Inflammatory macrophage treated with lipopolysaccharide for 1 hour (primary cell): ENCODE measurements at places on chromosomes 12 and 14.

DNA sequence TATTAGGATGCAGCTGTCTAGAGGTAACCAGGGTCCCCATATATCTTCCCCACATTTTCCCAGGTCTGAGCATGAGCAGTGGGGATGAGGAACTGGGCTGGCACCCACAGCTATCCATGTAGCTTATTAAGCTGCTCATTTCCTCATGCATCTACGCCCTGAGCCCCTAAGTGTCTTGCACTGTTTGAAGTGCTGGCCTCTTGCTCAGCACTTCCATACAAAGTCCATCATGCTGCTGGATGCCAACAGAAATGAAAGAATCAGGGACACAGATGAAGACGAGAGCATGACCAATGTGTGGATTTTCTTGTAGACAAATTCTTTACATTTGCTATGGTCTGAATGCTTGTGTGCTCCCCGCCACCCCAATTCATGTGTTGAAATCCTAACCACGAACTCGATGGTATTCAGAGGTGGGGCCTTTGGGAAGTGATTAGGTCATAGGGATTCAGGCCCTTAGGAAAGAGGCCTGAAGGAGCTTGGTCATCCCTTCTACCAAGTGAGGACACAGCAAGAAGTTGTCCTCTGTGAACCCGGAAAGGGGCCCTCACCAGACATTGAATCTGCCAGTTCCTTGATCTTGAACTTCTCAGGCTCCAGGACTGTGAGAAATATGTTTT lies 54.5 kb downstream of the C12orf75 start:
- DNase-seq, result no peak

- no peak for DNase-seq
Observed at GRCh38 chr14:39374851-39375250, 57.4 kb downstream of the FBXO33 start.

- DNase-seq, result peak; percentile 24
Observed at GRCh38 chr14:99518441-99519346, 37.5 kb downstream of the CCNK start.

GRCh38 chr12:10739157-10740118 lies 16.3 kb upstream of the YBX3 start:
- DNase-seq, result no peak

DNA sequence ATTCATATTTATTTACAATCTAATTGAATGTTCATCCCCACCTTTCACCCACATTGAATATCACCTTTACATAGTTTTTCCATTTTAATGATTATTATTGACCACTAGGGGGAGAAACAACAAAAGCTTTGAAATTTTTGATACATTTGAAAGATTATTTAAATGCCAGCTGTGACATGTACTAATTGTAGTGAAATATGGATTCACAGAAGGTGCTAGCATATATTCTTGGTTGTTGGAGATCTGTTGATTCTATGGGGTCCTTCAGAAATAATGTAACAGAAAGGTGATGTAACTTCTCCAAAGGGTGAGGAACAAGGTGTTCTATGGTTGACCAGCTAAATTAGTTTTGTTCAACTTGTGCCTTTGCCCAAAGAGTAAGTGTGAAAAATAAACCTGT lies 22.4 kb upstream of the GPR33 start:
- peak; percentile 33 for DNase-seq

DNA sequence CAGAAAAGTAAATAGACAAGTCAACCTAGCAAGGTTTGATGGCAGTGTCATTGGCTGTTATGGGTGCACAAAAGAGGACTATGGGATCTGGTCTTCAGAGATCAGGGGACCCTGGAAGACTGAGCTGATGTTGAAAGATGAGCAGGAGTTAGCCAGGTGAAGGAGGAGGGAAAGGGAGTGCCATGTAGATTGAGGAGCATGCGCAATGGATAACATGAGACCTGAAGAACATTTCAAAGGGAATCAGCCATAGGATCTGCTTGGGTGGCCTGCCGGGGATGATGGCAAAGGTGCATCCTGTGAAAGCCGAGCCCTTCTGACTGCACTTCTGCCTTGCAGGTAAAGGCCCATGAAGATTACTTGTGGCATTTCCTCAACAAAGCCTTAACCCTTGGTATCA lies 90.8 kb downstream of the TBC1D30 start:
- no peak for DNase-seq

GRCh38 chr12:47082283-47082682 lies 2.5 kb upstream of the AMIGO2 start:
- no peak for DNase-seq

DNA sequence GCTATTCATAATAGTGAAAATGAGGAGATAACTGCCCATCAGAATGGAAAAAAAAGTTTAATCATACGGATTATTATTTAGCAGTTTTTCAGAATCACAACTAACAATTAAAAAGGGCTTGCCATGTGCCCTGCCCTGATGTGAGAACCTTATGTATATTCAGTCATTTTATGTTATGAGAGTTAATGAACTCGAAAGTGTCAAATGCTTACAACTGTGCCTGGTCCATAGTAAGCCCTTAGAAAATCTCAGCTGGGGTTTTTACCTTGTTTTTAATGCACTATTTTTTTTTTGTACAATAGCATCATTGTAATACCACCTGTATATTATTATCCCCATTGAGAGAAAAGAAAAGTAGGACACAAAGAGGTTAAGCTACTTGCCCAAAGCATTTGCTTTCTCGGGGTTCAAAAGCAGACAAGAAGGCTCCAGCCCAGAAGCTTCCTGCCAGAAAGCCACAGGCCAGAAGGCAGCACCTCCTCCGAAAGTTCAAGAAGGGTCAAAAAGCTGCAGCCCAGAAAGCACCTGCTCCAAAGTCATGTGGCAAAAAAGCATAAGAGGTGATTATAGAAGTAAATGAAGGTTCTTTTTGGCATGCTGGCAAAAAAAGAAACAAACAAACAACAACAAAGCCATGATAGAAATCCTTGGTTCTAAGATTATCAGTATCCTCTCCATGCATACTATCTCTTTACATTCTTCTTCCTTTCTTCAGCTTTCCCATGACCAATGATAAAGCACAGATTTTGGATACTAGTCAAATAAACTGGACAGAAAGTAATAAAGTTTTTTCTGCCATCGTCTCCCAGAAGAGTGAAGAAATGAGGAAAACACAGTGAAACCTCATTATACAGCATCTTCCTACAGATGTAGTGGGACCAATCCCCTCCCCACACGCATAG lies 59.1 kb upstream of the NAP1L1 start:
- no peak for DNase-seq

DNA sequence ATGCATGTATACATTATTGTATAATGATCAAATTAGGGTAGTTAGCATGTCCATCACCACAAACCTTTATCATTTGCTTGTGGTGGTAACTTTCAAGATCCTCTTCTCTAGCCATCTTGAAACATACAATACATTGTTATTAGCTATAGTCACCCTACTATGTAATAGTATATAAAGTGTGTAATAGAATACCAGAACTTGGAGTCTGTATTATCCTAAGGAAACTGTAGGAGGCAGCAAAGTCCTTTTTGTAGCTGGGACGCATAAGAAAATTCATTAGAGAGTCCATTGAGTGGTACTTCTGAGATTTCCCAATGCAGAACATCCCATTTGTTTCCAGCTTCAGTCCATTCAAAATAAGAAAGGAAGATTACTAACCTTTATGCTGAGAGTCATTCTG lies 325.9 kb upstream of the LRFN5 start:
- no peak for DNase-seq

DNA sequence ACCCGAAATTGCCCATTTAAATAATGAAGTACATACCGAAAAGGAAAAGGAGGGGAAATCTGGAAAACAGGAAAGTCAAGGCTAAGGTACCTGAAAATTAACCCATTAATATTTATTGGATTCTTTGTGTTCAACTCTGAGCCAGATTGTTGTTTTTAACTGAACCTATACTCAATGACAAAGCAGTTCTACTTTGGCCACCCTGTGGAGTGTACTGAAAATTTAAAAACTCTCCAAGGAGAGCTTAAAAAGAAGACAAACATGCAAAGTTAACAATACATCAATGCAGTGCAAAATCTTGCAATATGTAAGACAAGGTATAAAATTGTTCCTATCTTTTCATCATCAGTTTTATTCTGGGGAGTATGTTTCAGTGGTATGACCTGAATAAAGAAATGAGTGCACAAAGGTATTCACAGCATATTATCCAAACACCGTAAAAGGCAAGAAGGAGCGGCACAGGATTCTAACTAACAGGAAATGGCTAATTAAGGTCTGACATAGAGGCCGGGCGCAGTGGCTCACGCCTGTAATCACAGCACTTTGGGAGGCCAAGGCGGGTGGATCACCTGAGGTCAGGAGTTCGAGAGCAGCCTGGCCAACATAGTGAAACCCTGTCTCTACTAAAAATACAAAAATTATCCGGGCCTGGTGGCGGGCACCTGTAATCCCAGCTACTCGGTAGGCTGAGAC lies 1.7 kb downstream of the USP44 start:
- DNase-seq, result no peak

DNA sequence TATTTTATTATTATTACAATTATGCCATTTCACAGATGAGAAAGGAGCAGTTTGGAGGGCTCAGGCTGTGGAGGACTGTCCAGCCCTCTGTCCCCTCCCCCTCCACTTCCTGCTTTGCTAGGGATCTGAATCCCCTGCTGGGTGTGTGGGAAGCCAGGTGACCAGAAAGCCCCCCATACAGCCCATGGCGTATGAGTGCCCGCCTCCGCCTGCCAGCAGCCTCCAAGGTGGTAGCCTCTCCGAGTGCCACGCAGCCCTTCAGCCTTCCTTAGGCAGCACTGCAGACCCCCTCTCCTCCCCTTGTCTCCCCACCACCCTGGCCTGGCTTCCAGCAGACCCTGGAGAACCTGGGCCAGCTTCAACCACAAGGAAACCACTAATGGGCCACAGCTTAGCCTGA lies 12.6 kb downstream of the DTX1 start:
- no peak for DNase-seq

DNA sequence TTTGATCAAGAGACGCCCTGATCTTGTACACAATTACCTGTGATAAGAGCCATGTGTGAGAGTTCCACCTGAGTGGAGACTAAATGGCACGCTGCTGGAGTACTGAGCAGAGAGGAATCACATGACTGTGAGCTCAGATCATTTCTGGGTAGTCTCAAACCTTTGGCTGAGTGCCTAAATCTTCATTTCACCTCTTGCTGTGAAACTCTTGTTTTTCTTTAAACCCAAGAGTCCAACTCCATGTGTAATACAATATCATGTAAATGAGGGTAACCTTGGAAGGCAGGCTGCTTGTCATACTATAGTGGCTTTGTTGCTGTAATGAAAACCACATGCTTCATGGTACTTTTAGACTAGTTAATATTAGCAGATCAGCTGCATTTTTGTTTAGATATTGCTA lies 156.9 kb downstream of the CAND1 start:
- DNase-seq, result no peak

GRCh38 chr14:38991299-38991698 lies 111.7 kb downstream of the SEC23A start:
- no peak for DNase-seq

DNA sequence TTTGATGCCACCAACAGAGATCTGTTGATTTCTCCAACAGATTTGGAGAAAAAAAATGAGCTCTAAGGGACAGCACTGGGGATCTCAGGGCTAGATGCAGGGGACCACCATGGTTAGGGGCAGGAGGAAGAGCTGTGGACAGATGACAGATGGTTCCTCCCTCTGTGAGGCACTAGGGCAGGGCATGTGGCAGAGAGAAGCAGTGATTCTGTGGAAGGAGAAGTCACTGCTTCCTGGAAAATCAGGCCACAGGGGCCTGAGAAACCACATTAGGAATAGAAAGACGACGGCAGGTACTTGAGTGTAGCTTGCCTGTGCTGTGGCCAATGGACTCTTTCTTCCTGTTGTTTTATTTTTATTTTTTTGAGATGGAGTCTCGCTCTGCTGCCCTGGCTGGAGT lies 24.9 kb upstream of the TMED2 start:
- peak; percentile 24 for DNase-seq

DNA sequence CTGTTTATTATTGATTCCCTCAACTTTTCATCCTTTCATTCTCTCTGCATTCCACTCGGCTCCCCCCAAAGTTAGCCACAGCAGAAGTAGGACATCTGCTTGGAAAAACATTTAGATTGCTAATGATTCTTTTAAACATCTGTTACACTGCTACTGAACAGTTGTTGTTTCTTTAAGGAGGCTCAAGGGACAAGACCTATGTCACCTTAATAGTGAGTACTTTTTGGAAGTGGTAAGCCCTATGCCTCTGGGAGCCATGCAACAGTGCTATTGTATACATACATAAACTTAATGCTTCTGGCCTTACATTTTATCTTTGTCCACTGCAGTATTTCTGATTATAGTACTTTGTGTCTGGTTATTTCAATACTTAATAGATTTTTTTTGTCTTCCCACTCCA lies 628.2 kb upstream of the FOXG1 start:
- no peak for DNase-seq

- no peak for DNase-seq
Observed at GRCh38 chr12:1576410-1577241, 17.8 kb downstream of the FBXL14 start.

GRCh38 chr14:34363733-34364134 lies 98.3 kb downstream of the SPTSSA start:
- peak; percentile 48 for DNase-seq

DNA sequence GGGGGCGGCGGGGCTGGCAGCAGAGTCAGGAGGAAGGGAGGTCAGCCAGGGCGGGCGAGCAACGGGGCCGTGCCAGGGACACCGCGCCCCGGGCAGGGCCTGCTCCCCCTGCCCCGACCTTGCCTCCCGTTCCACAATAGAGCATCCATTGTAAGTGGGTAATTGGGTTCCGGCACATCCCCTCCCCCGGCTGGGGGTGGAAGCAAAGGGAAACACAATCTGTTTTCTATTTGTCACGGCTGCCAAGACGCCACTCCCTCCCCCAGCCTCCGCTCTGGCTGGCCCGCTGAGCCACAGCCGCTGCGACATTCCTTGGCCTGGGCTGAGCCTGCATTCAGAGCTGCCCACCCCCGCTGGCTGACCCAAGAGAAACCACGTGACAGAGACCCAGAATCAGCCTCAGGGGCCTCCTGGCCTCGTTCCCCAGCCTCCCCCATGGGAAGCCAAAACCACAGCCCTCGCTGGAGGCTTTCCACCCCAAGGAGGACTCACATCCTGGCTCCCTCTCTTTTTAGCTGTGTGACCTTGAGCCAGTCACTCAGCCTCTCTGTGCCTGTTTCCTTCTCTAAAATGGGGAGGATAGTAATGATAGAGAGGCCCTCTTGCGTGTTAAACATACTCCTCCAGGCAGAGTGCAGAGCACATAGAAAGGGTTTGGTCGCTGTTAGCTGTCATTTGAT lies 117.6 kb downstream of the SCARB1 start:
- DNase-seq, result peak; percentile 78

- no peak for DNase-seq
Observed at GRCh38 chr12:111169456-111169855, 199.4 kb downstream of the PHETA1 start.

- no peak for DNase-seq
Observed at GRCh38 chr12:5134861-5135525, 91.3 kb downstream of the KCNA5 start.

- DNase-seq, result no peak
Observed at GRCh38 chr12:62588916-62589315, 122.3 kb downstream of the MON2 start.
